Mesothelial cell of epicardium (in vitro differentiated cells): ENCODE measurements at places on chromosomes 1 and 21. TPM values are rescaled to one million over a fixed set of nuclear protein-coding genes. Genes with fewer than 3 reads are reported as not detected.

Gene CLCA4
- total RNA-seq, result 0.07 TPM in 1 of 3 replicates, not detected in the others

DNA sequence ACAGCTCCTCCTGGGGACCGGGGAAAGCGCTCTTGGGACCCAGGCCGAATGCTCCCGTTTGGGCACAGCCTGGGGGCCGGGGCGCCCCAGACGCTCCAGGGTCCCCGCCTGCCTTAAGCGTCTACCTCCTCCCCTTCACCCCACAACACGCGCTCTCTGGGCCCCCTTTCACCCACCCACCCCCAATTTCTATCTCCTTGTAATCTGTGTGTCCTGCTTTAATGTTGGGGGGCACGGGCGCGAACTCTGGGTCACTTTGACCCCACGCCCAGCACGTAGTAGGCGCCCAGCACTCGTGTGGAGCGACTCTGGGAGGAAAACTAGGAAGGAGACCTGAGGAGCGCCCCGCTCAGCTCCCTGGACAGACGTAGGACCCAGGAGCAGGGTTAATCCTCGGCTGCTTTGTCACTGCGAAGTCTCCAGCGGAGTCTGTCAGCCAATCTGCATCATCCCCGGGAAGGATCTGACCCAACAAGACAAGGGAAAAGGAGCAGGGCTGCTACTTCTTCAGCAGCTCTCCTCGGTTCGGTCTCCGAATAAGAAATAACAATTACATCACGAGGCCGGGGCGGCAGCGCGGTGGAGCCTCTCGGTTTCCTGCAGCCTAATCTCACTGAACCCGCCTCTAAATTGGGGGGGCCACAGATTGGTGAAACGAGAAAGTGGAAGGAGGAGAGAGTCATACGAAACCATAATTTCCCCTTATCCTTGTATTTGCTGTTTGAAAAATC is 757 bp upstream of the NRIP1 start:
- H3K36me3 ChIP-seq, result no peaks in the 10 kb centered on the region
- H3K4me1 ChIP-seq, result peaks cover 35% of the 10 kb centered on the region
- peak overlapping the region; percentile 96 for H3K27ac ChIP-seq
- peak overlapping the region; percentile 90 for H3K4me3 ChIP-seq

Gene WNT9A
- total RNA-seq, result 3.9 to 4.5 TPM (median 4.3 TPM) in 3 replicates

DNA sequence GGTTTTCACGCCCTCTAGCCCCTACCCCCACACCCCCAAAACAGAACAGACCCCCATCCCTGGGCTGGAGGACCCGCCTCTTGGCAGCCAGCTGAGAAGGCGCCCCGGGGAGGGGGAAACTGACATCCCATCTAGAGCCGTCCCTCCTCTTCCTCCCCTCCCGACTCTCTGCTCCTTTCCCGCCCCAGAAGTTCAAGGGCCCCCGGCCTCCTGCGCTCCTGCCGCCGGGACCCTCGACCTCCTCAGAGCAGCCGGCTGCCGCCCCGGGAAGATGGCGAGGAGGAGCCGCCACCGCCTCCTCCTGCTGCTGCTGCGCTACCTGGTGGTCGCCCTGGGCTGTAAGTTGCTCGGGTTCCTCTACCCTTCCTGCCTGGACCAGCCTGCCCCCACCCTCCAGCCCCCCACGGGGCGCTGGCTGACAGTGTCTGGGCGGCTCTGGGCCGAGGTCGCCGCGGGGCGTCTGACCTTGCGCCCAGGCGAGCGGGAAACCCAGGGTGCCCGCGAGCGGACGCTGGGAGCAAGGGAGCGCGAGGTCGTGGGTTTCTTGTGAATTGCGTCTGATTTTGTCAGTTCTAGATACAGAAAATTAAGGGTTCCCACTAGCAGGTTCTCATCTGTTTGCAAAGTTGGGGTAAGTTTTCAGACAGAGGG is 618 bp downstream of the JAM2 start:
- peaks cover 17% of the 10 kb centered on the region for H3K4me1 ChIP-seq
- peak; percentile 65 for DNase-seq
- H3K36me3 ChIP-seq, result no peaks in the 10 kb centered on the region
- no peak overlapping the region for H3K27ac ChIP-seq
- H3K27me3 ChIP-seq, result peaks cover 73% of the 10 kb centered on the region

- H3K27ac ChIP-seq, result peak overlapping the region; percentile 7
- H3K27me3 ChIP-seq, result no peaks in the 10 kb centered on the region
- H3K4me3 ChIP-seq, result no peak overlapping the region
- no peak for DNase-seq
- H3K4me1 ChIP-seq, result peaks cover 9% of the 10 kb centered on the region
- H3K36me3 ChIP-seq, result peaks cover 36% of the 10 kb centered on the region
Measured at GRCh38 chr21:37176716-37177115, 90.4 kb downstream of the VPS26C start.
